Urothelium cell line (cell line): ENCODE measurements at places on chromosomes 4 and X.

- DNase-seq = no peak
Observed at GRCh38 chr4:78432896-78433295, 118.7 kb upstream of the ANXA3 start.

GRCh38 chr4:100060765-100061416 is 110.8 kb upstream of the H2AZ1 start:
- DNase-seq = no peak

- no peak for DNase-seq
Observed at GRCh38 chr4:124768596-124769365, 56.2 kb upstream of the ANKRD50 start.

DNA sequence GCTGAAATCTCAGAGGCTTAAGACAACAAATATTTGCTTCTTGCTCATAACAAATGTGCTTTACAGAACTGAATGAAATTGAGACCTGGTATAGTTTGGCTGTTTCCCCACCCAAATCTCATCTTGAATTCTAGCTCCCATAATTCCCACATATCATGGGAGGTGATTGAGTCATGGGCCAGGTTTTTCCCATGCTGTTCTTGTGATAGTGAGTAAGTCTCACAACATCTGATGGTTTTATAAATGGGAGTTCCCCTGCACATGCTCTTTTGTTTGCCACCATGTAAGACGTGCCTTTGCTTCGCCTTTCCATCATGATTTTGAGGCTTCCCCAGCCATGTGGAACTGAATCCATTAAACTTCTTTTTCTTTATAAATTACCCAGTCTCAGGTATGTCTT is 221.1 kb upstream of the DIPK2B start:
- DNase-seq = no peak

DNA sequence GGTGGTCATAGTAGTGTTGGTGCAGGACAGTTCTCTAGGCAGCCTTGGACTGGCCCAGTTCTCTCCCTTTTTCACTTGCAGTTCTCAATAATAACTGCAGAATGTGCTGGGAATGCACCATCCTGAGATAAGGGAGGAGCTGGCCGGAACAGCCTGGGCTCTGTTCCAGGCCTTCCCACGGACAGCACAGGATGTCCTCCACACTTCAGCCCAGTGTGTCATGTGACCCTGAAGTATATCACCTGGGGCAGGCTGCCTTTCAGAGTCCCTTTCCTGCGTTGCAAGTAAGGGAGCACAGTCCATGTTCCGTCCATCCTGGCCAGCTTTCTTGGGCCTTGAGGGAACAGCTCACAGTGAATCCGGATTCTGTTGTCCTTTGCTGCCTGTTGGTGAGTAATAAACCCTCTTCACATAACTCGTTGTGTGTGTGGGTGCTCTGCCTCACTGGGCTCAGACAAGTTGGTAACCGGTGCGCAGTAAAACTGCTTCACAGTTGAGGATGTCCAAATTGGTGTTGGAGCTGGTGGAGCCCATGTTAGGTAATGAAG is 32.3 kb upstream of the BBS12 start:
- DNase-seq = peak; percentile 78

DNA sequence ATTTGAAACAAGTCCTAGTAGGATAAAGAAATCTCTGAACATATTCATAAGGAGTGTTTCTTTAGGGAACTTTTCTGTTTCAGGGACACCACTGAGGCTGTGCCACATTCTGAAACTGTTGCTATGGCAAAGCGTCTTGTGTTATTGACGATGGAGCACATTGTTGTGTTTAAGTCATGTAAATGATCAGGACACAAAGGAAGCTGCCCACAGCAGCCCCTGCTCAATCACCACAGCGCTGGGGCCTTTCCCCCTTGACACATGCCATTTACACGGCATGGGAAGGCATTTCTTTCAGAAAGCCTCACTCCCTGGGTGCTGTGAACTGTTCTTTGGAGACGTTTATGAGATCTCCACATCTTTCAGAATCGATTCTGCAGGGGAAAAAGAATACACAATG is 39.8 kb upstream of the MID1 start:
- no peak for DNase-seq

- DNase-seq = no peak
Observed at GRCh38 chr4:77097611-77098010, 21.8 kb upstream of the CCNI start.

GRCh38 chrX:873016-873415 is 242.4 kb downstream of the SHOX start:
- no peak for DNase-seq

DNA sequence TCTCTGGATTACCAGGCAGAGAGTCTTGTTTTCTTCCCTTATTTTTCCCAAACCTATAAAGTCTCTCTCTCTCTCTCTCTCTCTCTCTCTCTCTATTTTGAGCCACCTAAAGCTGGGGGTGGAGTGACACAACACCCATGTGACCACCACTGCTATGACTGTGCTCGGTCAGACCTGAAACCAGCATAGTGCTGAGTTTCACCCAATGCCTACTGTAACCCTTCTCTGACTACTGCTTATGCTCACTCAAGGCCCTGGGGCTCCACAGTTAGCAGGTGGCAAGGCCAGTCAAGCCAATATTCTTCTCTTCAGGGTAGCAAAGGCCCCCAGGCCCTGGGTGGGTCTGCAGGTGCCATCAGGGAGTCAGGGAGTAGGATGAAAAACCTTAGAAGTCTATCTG is 114.7 kb upstream of the ARMCX2 start:
- no peak for DNase-seq

DNA sequence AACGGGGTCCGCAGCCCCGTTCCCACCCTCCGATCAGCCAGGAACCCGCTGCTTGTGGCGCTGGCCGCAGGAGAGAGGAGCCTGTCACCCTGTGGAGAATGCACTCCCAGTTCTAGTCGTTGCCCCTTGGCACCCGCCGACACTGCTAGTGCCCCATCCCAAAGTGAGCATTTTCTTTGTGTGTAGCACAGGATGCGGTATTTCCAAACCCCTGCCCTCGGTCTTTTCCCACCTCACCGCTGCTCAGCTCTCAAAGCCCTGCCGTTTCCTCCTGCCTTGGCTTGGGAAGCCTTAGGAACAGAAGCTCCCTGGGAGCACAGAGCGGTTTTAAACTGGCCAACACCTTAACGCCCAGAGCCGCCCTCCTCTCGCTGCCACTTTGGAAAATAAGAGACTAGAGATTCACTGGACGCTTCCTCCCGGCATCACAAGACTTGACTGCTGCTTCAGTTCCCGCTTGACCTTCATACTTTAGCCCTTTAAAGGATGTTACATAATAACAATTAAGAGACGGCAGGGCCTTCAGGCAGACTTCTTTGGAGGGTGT is 772 bp downstream of the CYP4V2 start:
- DNase-seq = peak; percentile 53

- DNase-seq = no peak
Observed at GRCh38 chr4:7160439-7160838, 31.9 kb upstream of the SORCS2 start.
